ENCODE measurements at places on chromosomes 1 and 21.

DNA sequence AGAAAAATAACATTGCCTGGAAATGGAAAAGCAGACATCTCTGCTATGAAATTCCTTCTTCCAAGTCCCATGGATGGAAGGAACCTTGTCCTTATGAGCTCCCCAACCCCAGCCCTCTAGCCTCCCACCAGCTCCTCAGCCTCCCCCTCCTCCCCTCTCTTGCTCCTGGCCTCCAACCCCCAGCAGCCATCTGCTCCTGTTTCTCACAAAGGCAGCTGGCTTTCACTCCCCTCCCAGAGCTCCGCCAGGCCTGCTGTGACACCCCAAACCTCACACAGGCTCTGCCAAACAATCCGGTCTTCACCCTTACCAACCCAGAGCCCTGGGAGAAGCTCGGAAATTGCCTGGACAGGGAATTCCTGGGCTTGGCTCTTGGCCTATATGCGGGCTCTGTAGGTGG lies 69.2 kb downstream of the KLHDC7A start:
- DNase-seq = no peak

DNA sequence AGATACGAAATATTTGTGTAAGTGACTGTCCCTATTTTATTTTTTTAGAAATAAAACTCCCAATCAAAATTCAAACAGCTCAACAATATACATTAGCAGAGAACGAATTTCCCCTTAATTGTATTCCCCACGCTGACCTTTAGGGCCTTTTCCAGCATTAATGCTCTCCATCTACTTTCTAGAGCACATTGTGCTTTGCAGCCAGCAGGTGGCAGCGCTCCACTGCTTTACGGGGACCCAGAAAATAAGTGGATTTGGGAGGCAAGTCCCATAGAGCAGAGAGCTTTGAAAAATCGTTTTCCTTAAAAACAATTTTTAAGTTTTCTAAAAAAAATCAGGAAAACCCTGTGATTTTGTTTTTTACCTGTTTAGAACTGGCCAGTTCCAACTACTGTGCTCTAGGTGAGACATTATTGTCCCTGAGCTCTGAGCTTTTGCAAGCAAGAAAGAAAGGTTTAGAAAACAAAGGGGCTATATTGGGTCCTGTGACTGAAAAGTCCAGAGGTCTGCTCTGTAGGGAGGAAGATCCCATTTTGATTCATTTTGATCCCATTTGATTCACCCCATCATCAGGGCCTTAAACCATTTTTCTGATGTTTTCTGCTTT lies 144.4 kb upstream of the ZNF644 start:
- DNase-seq = no peak

DNA sequence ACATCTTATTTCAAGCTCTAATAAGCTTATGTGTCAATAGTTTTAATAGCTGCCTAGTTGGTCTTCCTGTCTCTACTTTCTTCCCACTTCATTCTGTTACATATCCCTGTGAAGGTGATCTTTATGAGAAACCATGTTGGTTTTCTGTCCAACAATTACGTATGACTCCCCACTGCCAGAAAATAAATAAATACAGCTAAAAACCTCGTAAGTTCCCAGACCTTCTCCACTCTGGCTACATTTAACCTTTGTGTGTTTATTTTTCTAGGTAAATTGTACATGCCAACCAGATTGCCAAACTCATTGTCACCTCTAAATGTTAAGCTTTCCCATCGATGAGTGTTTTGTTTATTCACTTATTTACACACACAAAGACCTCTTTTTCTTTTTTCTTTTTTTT lies 147.2 kb downstream of the CRB1 start:
- DNase-seq = no peak

DNA sequence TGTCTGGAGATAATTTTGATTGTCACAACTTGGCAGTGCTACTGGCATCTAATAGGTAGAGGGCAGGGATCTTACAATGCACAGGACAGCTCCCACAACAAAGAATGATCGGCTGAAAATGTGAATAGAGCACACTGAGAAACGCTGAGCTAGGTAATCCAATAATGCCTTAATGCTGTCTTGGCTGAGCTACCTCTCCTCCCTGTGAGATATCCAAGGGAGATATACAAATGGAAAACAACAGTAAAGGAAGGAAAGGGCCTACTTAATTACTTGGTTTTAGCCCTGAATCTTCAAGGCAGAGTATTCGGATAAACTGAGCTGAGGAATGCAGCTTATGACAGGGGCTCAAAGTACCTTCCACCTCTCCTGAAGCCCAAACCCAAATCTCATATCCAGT lies 2.9 kb downstream of the DNASE2B start:
- DNase-seq = no peak

- DNase-seq = no peak
Observed at GRCh38 chr1:167554028-167554779, 642 bp upstream of the CREG1 start.

DNA sequence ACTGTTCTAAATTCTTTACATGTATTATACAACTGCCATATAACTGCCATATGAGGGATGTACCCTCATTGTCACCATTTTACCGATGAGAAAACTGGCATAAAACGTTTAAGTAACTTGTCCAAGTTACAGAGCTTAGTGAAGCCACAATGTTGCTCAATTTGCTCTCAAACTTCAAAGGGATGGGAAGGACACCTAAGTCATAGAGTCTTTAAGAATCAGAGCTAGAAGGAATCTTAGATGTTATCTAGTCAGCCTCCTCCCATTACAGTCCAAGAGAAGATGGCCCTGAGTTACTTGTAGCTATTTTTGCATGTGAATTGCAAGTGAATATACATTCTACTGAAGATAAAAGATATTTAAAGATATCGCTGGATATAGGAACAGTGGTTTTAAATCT lies 31.7 kb downstream of the SELL start:
- DNase-seq = no peak

- DNase-seq = no peak
Observed at GRCh38 chr1:20361401-20361800, 70.7 kb downstream of the VWA5B1 start.

GRCh38 chr21:43879348-43880110 lies 14.5 kb downstream of the AGPAT3 start:
- no peak for DNase-seq

DNA sequence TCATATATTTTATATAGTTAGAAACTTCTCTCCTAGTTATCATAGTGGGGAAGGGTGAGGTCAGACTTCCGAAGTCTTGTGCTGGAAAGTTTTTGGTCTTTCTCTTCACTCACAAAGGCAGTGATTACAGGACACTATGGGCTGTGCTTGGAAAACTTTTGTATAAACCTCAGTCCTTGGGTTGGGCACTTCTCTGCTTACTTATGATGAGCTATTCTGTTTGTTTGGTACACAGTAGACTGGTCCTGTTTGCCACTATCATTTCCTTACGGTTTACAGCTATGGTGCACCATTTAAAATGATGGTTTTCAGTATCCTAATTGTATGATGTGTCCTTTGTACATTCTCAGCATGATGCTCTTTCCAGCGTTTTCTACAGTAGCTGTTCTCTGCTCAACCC lies 75.5 kb downstream of the MAP3K7CL start:
- no peak for DNase-seq

DNA sequence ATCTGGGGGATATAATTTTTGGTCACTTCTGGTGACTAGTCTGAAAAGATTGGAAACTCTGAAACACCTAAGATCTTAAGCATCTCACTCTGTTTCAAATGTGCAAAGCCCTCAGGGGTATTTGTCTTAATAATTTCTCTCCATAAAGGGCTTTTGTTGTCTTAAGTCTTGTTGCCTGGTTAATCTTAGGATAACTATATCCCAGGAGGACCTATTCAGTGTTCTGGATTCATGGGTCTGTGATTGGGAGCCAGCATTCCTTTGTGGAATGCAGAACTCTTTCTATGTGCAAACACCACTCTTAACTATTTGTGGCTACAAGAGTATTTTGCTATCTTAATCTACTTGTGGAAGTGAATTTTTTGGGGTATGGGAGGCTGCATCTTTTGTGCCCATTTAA lies 1573.0 kb upstream of the PRMT6 start:
- DNase-seq = no peak

DNA sequence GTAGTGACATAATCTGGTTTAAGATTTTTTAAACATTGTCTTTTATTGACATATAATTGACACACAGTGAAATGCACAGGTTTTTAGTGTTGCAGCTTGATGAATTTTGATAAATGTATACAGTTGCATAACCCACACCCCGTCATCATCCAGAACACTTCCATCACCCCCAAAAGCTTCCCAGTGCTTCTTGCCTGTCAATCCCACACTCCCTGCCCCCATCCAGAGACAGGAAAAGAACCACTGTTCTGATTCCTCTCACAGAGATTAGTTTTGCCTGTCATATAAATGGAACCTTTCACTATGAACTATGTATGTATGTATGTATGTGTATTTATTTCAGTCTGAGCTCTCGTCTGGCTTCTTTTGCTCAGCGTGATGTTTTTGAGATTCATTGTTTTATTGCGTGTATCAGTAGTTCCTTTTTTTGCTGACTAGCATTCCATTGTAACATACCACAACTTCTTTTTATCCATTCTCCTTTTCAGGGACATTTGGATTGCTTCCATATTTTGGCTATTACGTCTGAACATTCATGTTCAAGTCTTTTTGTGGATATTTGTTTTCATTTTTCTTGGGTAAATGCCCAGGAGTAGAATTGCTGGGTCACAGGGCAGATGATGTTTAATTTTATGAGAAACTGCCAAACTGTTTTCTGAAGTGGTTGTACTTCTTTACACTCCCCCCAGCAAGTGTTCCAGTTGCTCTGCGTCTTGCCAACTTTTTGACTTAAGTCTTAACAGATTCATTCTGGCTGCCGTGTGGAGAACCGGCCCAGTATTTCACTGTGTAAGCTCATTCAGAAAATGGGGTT lies 8.7 kb downstream of the UBIAD1 start:
- DNase-seq = no peak

- DNase-seq = no peak
Observed at GRCh38 chr1:242542271-242542670, 17.8 kb upstream of the PLD5 start.

DNA sequence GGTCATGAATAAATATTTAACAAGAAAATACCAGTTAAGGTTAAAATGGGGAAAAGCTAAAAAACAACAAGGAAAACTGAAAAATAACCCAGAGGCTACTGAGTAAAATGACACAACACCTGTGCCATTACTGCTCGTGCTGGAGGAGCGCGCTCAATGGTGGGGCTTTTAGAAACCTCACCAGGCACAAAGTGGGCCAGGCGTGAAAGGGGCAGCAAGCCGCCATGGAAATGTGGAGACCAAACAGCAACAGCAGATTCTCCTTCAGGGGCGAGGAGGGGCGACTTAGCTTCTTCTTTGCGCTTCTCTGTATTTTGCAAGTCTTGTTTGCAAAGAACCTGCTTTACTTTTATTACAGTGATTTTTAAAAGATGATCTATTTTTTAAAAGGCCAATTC lies 18.9 kb upstream of the SPATC1L start:
- DNase-seq = no peak

GRCh38 chr1:81702903-81703302 lies 97.8 kb upstream of the ADGRL2 start:
- no peak for DNase-seq

GRCh38 chr1:86971778-86972177 lies 57.3 kb downstream of the HS2ST1 start:
- no peak for DNase-seq

GRCh38 chr1:180623579-180624347 lies 8.1 kb upstream of the XPR1 start:
- no peak for DNase-seq

DNA sequence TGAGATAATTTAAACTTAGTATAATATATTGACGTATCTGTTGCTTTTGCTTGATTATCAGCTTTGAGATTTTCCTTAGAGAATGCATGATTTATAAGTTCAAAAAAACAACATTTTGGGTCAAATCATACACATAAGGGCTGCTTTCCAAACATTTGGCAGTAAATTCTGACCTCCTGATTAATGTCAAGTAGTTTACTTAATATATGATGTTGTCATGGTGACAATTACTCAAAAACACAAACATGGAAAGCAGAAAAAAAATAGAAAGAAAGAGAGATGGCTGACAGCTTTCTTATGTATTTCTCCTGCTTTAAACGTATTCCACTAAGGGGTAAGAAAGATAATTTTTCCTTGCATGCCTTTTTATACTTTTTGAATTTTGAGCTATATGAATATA lies 258.2 kb upstream of the C1orf105 start:
- DNase-seq = no peak

DNA sequence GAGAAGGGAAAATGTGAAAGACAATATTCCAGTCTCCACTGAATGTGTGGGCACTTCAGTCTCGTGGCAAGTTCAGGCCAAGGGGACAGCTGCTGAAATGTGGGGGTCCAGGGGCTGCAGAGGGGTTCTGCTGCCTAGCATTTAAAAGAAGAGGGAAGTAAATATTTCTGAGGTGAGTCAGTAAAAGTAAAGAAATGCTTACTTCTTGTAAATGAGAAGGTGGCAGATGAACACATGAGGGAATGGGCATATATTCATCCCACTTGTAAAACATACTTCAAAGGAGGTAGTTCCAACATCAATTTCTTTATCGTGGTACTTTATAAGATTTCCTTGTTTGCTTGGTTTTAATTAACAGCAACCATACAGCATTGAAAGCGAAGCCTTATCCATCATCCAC lies 63.1 kb upstream of the HIVEP3 start:
- no peak for DNase-seq

DNA sequence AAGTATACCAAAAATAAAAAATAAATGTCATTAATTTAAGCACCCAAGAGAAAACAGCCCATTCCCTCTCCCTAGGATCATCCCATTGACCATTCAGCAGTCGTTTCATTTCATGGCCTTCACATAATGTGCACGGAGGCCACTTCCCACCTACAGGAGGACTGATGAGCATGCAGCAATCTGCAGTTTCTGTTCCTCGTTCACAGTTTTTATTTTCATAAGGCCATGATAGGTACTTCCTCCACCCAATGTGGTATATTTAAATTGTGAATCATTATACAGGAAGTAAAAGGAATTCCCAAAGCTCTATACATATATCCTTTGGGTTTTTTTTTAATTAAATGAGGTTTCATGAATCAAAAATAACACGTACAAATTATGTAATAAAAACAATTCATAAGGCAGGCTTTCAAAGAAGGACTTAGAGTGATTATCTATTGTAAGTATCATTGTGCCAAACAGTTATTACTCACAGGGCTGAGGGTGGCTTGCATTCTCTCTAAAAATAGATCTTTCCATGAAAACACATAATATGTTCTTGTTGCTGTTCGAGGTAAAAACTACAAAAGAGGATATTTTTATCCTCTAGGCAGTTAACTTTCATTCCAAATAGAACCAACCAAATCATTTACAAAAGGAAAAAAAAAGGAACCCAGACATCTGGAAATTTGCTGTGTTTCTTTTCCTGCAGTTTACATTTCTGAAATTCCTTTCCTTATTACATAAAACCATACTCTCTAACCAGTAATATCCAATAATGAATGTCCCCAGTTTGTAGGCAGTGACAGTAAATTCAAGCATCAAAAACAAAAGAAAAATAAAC lies 27.5 kb upstream of the SLC44A3 start:
- DNase-seq = no peak

GRCh38 chr1:184352776-184353175 lies 34.1 kb upstream of the C1orf21 start:
- DNase-seq = no peak

- no peak for DNase-seq
Observed at GRCh38 chr1:228984646-228985631, 249.7 kb downstream of the RHOU start.

- no peak for DNase-seq
Observed at GRCh38 chr1:190154744-190155143, 322.9 kb downstream of the BRINP3 start.

GRCh38 chr1:111516005-111516535 lies 12.6 kb upstream of the ADORA3 start:
- no peak for DNase-seq

- DNase-seq = no peak
Observed at GRCh38 chr1:29469457-29469856, 233.1 kb downstream of the PTPRU start.
